D341Med (cell line): ENCODE measurements at places on chromosomes 13 and 19.

GRCh38 chr19:7831452-7831851 lies 1.4 kb downstream of the EVI5L start:
- peak; percentile 72 for DNase-seq

GRCh38 chr19:18306209-18306887 lies 16.5 kb downstream of the LSM4 start:
- peak; percentile 13 for DNase-seq

- DNase-seq: no peak
These were observed 92.2 kb downstream of the TSHZ3 start for GRCh38 chr19:31257025-31257424.

DNA sequence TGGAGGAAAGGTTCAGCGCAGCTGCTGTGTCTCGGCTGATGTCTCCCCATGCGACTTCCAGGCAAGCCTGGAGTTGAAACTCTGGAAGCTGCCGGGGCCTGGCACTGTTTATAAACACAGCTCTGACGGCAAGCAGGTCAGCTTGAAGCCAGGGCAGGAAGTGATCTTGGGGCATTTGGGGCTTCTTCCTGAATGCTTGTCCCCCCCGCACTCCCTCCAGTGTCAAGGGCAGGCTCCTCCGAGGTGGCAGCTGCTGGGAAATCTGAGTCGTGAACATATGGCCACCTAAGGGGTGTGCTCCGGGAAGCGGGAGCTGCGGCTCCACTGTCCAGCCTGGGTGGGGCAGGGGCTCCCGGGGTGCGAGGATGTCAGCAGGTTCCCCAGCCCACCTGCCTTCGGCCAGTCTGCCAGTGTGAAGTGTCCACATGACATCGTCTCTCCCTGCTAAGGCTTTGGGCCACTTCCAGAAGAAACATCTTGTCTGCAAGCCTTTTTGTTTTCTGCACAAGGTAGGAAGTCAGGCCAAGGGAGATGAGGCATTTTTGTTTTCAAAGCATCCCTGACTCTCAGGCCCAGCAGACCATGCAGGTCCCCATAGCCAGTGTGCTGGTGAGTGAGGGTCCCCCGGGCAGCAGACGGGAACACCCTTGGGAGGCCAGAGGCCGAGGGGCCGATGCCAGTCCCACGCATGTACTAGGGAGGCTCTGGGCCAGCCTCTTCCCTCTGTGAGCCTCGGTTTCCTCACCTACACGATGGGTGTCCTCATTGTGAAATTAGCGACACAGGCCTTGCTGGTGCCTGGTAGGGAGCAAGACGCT lies 2.7 kb downstream of the PIAS4 start:
- DNase-seq: peak; percentile 44

- DNase-seq: no peak
These were observed 669.3 kb downstream of the LIG4 start for GRCh38 chr13:107545946-107546502.

GRCh38 chr19:41569481-41570150 lies 6.3 kb upstream of the CEACAM21 start:
- DNase-seq: no peak
